ENCODE measurements at places on chromosomes 11 and 22.
A peak's percentile ranks its signal among the peaks of the same experiment; 100 is the strongest.

DNA sequence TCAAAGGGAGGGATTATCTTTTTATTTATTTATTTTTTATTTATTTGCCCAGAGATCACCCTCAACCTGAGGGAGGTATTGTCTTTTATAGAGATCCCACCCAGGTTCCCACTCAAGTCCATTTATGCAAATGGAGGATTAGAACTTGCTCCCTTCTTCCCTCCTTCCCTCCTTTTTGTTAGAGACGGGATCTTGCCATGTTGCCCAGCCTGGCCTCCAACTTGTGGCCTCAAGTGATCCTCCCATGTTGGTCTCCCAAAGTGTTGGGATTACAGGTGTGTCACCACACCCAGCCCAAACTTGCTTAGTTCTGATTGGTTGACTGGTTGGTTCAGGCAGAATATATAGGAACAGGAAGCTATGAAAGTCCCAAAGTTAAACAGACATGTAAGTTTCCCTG is 51.9 kb downstream of the HIPK3 start:
- no peak for DNase-seq

DNA sequence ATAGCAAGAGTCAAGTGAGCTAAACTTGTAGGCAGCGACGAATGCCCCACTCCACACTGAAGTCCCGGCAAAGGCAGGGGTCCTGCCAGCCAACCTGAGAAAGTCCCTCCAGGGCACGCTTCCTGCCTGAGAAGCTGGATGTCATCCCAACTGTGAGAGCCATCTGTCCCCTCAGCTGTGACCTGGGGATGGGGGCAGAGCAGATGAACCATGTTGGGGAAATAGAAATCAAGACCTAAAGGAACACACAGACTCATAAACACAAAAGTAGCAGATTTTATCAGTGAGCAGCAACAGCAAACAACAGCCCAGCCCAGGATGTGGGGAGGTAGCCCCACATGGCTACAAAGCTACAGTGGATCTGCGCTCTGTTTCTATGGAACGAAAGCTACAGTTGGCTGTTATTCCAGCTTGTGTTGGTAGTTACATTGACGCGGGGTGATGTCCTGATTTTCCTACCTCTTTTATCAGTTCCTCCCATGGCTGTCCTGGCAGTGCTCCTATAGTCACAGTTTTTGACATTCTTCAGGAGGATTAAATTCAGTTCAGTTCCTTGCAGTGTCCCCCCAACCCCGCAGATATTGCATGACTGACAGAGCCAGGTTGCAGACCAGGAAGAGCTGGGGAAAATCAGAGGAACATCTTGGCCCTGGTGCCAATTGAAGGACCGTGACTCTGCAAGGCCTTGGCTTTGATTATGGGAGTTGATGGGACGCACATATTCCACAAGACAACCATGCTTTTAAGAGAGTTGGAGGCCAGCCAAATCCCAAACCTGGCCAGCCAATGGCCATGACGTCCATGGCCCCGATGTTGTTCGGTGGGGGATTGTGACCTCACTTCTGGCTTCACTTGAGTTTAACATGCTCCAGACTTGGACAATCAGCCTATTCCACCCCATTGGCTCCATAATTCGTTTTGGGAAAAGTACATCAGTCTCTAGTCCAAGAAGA is 14.6 kb downstream of the MRGPRD start:
- DNase-seq, result peak; percentile 78

DNA sequence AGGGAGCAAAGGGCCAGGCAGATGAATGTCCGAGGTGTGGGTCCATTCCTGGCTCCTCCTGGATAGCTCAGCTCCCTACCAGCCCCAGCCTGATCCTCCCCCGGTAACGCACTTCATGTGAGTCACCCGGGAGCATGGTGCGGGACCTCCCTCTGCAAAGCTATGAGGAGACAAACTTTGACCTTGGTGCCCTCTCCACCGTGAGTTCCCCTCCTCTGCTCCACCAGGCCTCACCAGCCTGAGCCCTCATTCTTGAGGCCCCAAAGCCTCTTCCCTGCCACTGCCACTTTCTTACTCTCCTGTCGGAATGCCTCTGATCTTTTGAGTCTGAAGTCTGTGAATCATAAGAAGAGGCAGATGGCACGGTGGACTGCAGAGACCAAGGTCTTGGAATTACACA is 37.4 kb upstream of the CD82 start:
- no peak for DNase-seq

- no peak for DNase-seq
These were observed 7.3 kb upstream of the SGSM3 start for GRCh38 chr22:40363059-40363458.

DNA sequence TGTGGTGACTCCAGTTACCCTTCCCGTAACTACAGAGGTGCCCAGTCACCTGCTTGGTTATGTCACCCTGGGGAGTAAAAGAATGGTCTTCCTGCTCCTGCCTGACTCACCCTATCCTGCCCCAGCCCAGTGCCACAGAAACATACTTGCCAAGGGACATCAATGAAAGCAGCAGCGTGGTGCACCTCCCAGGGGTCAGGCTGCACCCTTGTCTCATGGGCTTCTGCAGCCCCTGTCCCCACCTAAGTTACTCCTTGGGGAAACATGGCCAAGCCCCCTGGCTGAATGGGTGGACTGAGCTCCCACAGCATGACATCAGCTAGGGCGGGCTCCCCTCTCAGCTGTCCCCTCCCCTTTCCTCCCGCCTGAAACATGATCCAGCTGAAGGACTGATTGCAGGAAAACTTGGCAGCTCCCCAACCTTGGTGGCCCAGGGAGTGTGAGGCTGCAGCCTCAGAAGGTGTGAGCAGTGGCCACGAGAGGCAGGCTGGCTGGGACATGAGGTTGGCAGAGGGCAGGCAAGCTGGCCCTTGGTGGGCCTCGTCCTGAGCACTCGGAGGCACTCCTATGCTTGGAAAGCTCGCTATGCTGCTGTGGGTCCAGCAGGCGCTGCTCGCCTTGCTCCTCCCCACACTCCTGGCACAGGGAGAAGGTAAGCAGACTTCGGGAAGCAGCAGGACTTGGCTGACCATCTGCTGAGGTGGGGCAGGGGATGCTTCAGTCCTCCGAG is at the start of gene HTR3A:
TSS of gene HTR3A (plus strand) at position 368 of the 730 bp plus-strand sequence. CDS start at position 586, 218 bp downstream.
- peak; percentile 53 for DNase-seq

- DNase-seq, result no peak
These were observed at the start of gene OR52E8 for GRCh38 chr11:5857590-5857989. Gene OR52E8, minus strand, starts transcription at chr11:5857690. Its CDS starts 0 bp downstream, at chr11:5857690.

DNA sequence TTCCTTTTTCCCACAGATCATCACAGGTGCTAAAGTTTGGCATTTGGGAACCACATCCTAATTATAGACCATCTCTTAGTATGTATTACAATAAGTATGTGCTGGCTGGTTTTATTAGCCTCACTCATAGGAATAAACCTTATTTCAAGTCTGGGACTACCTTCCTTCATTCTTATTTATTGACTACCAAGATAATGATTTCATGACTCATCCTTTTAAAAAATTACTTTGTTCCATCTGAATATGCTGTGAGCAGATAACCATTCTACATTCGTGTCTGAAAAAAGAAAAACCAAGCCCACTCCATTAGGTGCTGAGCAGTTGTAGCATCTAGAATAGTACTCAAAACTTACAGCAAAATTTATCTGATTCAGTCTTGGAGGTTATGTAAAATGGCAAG is 12.3 kb downstream of the TNRC6B start:
- DNase-seq, result no peak

DNA sequence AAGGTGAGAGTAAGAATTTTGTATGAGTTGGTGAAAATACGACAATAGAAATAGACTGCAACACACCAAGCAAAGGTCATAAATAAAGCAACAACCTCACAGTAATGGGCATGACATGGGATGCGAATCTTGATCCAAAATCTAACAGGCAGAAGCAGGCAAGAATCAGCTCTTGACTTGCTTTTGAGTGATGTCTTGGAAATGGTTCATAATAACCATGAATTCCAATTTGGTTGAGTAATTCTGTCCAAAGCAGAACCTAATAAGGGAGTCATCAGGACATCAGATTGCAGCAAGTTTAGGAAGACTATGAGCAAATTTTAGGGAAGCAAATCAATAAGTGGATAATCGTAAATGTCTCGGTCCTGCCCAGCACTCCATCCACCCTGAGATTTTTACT is 224.0 kb upstream of the ISX start:
- no peak for DNase-seq

DNA sequence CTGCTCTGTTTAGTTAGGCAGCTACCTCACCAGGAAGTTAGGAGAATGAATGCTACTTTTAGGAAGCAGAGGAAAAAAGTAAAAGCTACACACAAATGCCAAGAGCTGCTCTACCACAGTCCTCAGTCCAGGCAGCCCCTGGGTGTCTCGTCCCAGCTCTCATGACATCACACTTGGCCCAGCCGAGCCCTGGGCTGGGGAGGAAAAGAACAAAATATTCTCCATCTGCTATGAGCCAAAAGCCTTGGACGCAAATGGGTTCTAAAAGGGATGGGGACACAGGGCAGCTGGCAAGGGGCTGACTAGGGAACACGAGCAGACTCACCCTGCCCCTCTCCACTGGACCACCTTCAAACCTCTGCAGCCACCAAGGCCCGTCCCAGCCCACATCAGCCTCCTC is 26.1 kb downstream of the TMEM184B start:
- DNase-seq, result peak; percentile 86

GRCh38 chr11:9990221-9990973 is 303.6 kb downstream of the SBF2 start:
- no peak for DNase-seq

GRCh38 chr22:22122348-22123117 is 122.1 kb upstream of the VPREB1 start:
- DNase-seq, result no peak

DNA sequence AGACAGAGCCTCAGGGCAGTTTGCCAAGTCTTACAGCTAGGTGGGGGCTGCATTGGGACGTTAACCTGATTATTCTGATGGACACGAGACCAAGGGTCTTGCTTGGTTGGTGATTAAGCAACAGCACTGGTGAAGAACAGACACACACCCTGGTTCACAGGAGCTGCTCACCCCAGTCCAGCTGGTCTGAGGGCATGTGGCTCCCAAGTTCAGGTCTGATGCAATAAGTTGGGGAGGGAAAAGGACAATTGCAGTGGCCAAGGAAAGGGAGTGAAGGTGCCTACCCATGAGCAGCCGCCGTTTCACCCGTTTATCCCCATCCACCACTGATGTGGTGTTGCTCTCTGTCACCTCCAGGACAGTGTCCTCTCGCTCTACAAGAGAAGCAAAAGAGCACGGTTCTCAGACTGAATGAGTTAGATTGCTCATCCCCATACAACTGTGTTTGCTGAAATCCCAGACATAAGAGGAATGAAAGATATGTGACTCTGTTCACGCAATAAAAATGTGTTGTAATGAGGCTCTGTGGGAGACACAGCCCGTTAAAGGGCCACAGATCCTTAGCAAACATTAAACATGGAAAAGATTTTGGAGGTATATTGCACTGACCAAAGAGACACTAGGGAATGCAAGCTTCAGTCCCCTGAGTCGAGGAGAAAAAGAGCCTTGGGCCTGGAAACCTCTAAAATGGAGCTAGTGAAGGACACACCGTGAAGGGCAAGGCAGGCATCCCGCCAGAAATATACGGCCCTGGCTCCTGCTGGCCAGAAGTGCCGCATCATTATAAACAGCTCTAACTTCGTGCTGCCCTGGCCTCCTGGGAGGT is 25.6 kb downstream of the SCUBE2 start:
- DNase-seq, result no peak
